ENCODE measurements at places on chromosomes 16 and 17.

- DNase-seq = no peak
Observed at GRCh38 chr16:75621170-75621477, 2.0 kb downstream of the ADAT1 start.

DNA sequence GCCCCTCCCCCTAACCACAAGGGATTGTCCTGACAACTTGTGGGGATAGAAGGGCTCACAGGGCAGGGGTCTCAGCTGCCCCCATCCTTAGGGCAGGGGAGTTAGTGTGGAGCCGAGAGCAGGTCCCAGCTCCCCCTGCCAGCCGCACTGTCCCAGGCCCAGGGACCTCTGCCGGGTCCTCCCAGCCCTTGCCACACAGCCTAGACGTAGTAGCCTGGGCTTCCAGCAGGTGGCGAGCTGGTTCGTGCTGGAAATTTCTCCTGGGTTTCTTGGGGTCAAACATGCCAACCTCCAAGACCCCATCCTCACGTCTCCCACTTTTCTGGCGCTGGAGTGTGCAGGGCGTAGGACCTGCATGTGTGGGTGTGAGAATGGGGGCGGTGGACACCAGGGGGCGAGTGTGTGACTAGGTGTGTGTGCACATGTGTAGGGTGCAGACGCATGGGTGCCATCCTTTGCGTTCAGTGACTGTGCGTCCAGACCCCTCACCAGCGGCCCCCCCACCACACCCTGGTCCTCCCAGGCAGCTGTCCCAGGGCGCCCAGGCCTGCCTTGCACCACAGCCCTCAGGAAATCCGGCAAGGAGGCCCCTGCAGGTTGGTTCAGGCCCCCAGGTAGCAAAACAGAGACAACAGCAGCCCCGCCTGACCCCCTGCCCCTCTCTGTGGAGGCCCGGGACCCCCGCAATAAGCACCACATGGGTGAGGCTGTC lies 29.5 kb downstream of the SBK1 start:
- no peak for DNase-seq

DNA sequence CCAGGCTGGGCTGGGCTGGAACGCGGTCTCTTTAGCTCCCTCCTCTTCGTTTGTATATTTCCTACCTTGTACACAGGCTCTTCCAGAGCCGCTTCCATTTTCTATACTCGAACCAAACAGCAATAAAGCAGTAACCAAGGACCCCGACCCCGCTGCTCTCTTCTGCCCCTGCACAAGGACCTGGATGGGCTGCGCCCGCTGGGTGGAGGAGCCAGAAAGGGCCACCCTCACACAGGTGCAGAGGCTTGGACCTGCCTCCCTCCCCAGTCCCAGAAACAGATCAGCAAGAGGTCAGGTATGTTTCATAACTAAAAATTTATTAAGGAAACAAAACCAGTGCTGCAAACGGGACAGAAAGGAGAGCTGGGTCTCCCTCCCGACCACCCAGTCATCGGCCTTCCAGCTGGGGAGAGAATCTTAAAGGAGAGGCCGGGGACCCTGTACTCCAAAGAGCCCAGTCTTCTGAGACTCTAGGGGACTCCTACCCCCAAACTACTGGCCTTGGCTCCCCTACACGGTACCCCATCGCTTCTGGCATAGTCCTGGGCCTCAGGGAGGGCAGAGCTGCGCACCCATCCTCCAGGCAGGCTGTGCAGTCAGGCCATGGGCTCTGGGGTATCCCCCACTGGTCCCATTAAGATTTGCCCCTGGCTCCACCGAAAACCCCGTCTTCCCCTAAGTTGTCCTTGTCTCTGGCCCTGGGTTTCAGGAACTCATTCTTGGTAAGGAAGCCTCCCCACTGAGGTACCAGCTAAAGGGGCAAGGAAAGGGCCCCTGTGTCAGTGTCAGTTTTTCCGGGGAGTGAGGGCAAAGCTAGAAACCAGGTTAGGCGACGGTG lies 4.9 kb downstream of the HIC1 start:
- DNase-seq = no peak

- peak; percentile 76 for DNase-seq
Observed at GRCh38 chr17:7686222-7687071, 843 bp downstream of the TP53 start.

DNA sequence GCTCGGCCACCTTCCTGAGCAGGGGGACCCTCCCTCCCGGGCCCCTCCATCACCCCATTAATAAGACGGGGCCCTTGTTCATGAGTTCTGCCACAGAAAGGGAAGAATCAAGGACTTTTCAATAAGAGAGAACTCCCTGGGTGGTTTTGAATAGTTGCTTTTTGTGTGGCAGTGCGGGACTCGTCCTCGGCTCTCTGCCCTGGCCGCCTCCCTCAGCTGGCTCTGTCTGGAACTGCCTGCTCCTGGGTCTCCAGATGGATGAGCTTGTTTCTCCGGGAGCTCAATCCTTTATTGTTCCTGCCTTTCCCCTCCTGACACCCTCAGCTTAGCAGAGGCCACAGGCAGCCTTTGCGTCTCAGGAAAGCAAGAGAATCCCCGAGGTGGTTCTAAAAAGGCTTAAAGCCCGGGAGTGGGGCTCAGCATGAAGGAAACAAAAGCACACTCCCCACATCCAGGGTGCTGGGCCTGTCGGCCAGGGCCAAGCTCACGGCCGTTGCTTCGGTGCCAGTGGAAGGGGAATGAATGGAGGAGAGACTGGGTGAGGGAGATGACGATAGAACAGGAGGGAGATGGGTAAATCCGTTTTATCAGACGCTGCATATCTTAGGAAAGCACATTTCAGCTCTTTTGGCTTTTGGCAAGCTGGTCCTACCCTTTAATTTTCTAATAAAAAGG lies 60.2 kb downstream of the RAI1 start:
- no peak for DNase-seq

- no peak for DNase-seq
Observed at GRCh38 chr16:19601083-19601976, 45.8 kb downstream of the VPS35L start.

GRCh38 chr17:63842173-63842539 lies 329 bp downstream of the SMARCD2 start:
- peak; percentile 46 for DNase-seq

DNA sequence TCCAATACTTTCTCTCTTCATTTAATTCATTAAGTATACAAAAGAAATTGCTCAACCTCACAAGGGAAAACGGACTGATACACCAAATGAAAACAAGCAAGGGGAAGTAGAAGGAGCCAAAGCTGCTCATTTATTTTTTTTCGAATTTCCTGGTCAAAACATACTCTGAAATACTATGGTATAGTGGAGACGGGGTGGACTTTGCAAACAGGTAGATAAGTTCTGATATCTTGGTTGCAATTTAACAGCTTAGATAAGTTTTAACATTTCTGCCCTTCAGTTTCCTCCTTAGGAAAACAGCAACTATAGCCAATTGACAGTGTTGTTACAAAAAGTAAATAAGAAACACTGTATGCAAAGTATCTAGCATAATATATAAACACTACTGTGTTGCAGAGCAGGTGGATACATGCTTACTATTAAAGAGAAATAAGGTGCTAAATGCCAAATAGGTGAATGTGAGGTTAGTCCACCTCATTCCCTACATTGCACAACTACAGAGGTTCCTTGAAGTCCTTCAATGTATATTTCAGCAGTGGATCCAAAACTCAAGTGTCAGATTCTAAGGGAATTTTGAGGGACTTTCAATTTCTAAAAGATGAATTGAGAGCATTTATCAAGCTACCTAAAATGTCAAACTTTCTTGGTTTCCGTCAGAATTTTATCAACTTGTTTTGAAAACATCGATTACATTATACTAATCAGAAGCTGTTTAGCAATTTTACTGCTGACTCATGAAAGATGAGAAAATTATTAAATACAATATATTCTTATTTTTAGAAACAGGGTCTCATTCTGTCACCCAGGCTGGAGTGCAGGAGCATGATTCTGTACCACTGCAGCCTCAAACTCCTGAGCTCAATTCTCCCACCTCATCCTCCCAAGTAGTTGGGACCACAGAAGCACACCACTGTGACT lies 11.0 kb downstream of the CCDC47 start:
- no peak for DNase-seq

GRCh38 chr17:52647411-52647810 lies 488.9 kb upstream of the CA10 start:
- no peak for DNase-seq
